Islet precursor cell (in vitro differentiated cells): ENCODE measurements at places on chromosomes 5 and 9.

DNA sequence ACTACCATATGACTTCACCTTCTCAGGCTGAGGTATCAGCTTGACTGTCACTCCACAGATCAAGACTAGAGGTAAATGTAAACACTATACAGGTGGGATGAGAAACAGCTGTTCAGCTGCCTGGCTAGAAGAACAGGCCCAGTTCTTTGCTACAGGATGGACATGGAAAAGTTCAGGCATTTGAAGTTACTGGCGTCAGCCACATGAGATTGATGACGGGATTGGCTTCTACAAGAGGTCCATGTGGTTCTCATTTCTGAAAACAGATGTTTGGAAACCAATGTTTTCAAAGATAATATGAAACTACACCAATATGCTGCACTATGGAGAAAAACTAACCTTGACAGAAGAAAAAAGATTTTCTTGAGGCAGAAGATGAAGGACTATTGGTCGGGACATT lies 324.1 kb downstream of the CDH10 start:
- DNase-seq = no peak

DNA sequence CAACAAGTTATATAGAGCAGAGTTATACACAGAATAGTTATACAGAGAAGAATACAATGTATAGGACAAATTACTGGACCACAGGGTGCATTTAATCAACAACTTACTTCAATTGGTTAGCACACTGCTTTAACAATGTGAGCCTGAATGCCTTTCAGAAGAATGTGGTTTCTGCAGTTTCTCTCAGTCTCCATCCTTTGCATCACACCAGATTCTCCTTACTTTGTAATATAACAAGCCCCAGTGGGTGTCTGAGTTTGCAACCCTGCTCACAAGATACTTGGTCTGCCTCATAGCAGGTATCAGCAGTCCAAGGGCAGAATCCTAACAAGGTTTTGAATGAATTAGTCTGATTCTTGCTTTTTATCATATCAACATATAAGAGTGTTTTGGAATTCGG lies 114.6 kb downstream of the GABRB2 start:
- DNase-seq = no peak

- peak; percentile 27 for DNase-seq
Measured at GRCh38 chr5:135446206-135446605, 942 bp downstream of the DCANP1 start.

DNA sequence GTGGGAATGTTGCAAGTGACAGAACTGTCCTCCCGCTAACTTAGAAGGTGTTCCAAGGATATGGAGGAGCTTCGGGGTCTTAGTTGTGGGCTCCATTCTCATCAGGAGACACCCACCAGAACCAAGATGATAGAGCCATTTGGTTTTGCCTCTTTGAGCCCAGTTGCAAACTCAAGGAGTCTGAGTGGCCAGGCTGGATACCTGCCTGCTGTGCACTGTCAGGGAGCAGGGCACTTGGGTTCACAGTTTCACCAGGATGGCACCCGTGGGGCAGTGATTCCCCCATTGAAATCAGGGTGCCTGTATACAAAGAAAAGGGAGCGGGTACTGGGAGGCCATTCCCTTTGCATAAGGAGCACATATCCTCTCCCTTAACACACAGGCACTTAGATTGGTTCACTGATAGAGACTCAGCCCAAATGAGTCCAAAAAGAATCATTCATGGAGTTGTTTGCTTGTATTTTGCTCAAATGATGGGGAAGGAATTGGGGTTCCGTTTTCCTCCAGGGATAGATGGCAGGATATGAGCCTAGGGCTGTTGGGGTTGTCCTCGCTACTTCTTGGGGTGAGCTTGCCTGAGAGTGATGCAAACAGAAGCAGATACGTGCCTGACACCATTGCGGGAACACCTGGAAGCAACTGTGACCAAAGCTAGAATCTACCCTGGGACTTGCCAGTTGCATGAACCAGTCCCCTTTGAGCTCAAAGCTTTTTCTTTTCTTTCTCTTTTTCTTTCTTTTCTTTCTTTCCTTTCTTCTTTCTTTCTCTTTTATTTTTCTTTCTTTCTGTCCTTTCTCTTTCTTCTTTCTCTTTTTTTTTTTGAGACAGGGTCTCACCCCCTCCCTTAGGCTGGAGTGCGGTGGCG lies 1.3 kb upstream of the PRR7 start:
- DNase-seq = no peak

DNA sequence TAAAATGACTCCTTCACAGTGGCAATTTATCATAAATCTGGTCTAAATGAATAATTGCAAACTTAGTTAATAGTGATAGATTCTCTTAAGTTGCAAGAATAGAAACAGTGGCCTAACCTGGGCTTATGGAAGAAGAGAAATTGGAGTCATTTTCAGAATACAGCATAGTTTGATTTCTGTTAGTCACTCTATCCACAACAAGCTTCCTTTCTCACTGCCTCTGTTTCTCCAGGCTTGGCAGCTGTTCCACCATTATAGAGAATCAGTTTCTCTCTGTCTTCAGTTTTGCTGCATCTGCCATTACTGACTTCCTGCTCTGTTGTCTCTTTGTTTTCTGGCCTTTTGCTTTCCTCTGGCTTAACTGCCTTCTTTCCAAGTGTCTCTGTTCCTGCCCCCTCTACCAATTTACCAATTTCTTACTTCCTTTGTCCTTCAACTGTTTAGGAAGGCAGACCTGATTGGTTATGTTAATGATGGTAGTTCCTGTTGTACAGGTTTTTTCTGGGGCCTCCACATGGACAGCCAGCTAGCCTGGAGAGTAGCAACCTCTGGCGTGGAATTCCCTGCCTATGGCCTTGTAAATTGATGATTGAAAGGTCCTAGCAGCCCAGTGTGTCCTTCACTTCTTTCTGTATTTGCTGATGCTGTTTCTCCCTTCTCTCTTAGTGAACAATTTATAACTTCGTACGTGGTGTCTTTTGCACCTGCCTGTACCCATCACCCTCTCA lies 75.9 kb upstream of the RASGRF2 start:
- DNase-seq = peak; percentile 87
